ENCODE measurements at places on chromosomes 3 and 15.

DNA sequence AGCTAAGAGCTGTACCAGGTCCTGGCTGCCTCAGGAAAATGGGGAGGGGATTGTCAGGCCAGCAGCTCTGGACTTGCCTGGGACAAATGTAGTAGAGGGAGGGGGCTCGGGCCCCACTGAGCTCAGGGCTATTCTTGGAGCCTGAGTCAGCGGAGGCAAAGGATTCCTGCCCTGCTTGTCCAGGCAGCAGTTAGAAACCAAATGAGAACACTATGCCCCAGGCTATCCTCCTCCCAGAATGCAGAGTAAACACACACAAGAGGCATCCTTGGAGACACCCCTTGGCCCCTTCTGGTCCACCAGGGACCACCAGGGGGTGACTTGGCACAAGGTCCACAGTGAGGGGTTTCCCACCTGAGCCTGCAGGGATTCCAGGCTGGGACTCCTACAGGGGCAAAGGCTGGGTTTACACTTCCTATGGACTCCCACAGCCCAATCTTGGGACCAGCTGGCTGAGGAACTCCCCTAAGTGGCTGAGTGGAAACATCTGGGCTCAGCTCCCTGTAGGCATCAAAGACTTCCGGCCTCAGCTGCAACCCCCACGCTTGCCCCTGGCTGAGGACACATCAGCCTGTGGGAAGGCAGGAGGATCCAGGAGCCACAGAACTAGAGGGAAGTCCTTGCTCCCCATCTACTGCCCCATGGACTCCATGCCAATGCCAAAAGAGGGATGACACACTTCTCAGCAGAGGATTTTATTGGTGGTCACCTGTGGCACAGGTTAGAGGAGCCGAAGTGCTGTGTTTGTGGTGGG is 3.4 kb upstream of the COL7A1 start:
- no peak for DNase-seq

GRCh38 chr3:1535361-1535760 is 442.5 kb downstream of the CNTN6 start:
- DNase-seq, result no peak

- no peak for DNase-seq
These were observed 93.3 kb upstream of the CCDC54 start for GRCh38 chr3:107283948-107284347.

DNA sequence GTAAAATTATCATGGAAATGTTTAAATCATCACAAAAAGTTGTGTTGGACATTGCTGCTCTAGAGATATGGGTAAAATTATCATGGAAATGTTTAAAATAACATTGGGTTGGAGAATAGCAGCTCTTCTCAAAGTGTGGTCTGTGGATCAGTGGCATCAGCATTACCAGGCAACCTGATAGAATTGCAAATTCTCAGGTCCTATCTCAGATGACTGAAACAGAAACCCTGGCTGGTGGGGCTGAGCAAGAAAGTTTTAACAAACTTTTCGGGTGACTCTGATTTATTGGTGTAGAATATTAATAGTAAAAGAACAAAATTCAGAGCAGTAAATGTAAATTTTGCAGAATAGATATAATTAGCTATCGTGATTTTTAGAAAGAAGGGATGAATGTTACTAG is 28.9 kb downstream of the NXPE3 start:
- no peak for DNase-seq

DNA sequence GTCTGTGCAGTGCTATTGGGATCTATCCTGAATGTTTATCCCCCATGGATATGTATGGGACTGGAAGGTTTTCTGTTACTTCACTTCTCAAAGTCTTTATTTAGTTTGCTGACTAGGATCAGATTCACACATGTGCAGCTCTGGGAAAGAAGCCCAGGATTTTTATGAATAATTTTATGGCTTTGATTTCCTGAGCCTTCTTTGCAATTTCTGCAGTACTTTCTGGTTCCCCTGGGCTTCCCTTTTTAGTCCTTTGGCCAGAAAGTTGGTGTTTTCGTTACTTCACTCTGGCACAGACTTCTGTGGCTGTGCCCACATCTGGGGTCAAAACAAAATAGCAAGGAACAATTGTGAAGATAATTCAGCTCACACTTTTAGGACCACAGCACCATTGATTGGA is 721.0 kb downstream of the OTOL1 start:
- DNase-seq, result no peak

- no peak for DNase-seq
These were observed 33.0 kb downstream of the PAQR9 start for GRCh38 chr3:142930463-142930862.

DNA sequence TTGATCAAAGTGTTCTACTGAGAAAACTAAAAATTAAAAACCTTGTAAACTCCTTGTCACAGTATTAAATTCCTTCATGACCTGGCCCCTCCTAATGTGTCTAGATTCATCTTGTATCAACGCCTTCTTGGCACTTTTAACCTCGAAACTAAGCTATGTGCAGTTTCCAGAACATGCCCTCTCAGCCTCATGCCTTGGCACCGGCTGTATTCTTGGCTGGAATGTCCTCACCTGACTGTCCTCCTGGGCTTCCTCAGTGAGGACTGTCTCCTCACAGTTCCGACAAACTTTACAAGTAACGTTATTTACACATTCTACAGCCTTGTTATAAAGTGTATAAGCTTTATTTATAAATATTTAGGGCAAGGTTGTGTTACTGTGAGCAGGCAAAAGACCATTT is 196.5 kb upstream of the SLC2A2 start:
- DNase-seq, result no peak

DNA sequence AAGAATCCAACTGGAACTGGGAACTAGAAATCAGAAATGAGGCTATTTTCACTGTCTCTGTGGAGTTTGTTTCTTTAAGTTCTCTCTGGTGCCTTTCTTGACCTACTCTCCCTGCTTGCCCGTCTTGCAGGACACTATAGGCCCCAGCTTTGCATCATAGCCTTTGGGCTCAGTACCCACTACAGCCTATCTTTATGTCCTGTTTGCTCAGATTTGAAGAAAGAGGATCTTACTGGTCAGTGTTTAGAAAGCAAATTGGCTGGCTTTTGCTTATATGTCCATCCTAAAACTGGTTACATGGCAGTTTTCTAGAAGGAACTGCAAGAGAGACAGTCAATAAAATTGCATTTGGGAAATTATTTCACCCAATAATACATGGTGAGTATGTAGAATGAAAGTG is 231.8 kb upstream of the TBL1XR1 start:
- no peak for DNase-seq

GRCh38 chr3:103210583-103210982 is 775.8 kb downstream of the ZPLD1 start:
- DNase-seq, result no peak

DNA sequence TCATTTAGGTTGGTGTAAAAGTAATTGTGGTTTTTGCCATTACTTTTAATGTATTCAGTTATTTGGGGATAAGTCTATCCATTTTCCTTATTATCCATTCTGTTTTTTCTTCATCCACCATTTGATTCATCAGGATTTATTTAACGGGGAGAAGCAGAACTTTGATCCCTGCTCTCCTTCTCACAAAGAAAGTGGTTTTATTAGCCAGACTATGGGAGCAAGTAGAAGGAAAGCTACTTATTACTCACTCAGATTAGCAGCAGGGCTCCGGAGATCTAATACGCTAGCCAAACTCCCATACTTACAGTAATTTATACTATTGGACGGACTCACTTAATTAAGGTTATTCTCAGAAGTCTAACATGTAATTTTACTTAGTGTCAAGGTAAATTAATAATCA is 14.7 kb upstream of the TMEM87A start:
- DNase-seq, result no peak

- DNase-seq, result no peak
These were observed 25.2 kb downstream of the ARPP21 start for GRCh38 chr3:35664460-35664919.

GRCh38 chr3:186457236-186457635 is 86.9 kb downstream of the CRYGS start:
- no peak for DNase-seq

DNA sequence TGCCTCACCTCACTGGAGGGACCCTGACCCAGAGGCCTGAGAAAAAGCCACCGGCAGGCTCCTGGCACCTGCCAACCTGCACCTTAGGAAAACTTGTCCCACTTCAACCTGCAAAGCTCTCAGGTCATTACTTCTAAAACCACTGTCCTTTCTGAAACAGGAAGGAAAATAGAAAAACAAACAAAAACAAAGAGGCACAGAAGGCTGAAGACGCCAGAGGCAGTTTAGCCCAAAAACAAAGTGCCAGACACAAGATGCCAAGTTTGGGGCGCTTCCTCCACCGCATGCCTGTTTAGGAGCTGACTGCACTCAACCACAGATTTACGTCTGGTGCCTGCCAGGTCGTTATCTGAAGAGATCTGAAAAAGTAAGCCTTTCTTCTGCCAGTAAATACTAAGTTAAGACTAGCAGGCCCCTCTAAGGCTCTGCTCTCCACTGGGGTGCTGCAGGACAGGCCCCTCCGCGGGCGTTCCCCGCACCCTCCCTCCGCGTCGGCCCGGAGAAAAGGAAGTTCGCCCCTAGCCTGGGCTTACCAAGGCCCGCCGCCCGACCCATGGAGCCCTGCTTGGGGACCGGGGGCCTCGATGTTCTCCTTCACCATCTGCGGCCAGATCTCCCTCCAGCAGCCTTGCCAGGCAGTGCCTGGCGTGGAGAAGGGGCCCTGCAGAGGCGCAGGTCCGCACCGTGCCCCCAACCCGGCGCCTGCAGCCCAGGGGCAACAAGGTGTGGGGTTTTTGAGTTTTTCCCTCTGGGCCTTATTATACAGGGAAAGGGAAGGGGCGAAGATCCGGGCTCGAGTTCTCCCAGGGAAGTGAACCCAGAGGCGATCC is 1.3 kb downstream of the GOLGA8A start:
- DNase-seq, result peak; percentile 29

GRCh38 chr15:29939404-29939803 is 117.1 kb upstream of the TJP1 start:
- DNase-seq, result no peak

DNA sequence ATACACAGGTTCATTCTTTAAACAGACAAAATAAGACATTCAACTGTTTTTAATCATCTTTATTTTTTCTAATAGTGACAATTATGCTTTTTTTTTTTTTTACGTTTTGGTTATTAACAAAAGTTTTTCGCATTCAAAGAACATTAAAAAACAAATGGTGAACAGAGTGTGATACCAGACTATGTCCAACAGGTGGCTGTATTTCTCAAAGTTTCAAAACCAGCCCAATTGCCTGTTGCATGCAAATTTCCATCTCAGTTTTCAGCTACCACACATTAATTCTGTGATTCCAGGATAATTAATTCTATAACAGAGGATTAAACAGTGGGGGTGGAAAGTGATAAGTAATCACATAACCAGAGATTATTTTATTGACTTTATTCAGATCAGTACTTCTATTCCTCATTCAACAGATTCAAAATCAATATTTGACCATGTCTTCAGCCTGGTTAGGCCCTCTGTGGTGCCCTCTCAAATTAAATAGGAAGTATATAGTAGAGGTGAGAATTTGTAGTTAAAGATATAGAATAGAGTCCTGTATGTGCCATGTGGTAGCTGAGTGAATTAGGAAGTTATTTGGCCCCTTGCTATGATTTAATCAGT is 122.2 kb upstream of the DCBLD2 start:
- DNase-seq, result no peak

GRCh38 chr3:185807445-185808068 is 17.3 kb downstream of the IGF2BP2 start:
- DNase-seq, result no peak

DNA sequence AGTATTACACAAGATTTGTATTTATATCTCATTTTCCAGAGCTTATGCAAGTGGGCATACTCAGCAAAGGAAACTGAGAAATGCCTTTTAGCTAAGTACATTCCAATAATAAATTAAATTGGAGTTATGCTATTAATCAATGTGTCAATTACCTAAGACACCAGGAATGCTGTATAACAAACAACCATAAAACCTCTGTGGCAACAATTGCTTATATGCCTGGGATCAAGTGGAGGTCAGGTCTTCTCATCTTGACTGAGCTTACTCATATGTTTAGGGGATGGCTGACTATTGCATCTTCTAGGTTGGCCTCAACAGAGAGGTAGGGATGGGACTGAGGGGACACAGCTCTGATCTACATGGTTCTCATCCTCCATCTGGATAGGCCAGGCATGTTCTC is 30.7 kb downstream of the CD200R1L start:
- DNase-seq, result no peak

GRCh38 chr3:155736381-155736780 is 8.5 kb downstream of the PLCH1 start:
- DNase-seq, result no peak

DNA sequence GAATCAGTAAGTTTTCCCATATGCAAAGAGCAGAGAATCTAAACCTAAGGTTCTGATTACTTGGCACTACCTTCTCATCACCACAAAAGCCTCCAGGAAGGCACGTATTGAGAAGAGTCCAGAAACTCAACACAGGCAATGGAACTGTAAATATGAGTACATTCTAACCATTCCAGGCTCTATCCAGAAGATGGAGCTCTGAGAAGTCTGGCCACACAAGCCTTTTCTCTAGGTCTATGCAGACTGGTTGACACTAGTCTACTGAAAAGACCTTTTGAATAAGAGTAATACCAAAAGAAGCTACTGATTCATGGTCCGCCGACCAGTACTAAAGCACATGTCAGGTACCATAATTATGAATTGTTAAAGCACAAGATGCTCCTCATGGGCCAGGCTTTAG is 12.2 kb upstream of the NCKIPSD start:
- no peak for DNase-seq

GRCh38 chr15:75228787-75229186 is 27.1 kb downstream of the C15orf39 start:
- DNase-seq, result no peak

DNA sequence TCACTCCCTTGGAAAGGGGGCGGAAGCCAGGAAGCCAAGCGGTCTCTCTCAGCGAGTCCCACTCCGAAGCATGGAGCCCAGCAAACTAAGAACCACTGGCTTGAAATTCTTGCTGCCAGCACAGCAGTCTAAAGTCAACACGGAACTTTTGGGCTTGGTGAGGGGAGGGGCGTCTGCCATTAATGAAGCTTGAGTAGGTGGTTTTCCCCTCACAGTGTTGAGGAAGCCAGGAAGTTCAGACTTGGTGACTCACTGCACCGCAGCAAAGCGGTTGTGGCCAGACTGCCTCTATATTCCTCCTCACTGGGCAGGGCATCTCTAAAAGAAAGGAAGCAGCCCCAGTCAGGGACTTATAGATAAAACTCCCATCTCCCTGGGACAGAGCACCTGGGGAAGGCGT is 665.4 kb upstream of the CBLB start:
- DNase-seq, result peak; percentile 41

DNA sequence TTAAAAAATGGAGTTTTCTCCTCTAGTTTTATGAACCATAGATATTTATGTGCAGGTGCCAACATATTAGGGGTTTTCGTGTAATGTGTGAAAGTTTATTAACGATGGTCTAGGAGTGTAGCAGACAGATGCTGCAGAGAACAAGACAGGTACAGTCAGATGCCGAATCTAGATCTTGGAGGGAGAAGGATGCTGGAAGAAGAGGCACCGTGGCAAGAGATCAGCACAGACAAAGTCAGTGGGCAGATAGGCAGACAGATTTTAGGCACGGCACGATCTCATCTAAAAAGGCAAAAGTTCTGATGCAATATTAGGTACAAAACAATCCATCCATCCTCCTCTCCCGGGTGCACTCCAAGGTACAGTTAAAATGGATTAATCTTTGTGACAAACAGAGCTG is 161.6 kb downstream of the TIGIT start:
- no peak for DNase-seq

- DNase-seq, result no peak
These were observed 175.8 kb upstream of the NANOGP8 start for GRCh38 chr15:35260941-35261340.

All from effector memory CD4-positive, alpha-beta T cell (primary cell).